A549 treated with CpdA at 1 μM for 4 hours (cell line): ENCODE measurements at places on chromosomes 7 and 10. TPM values are rescaled to one million over a fixed set of nuclear protein-coding genes. Genes with fewer than 3 reads are reported as not detected.

GPR26 gene
- total RNA-seq, result not detected in 5 replicates

ZNF511 gene
- total RNA-seq, result 62.9 to 76.6 TPM (median 66.7 TPM) in 5 replicates

TWIST1 gene
- total RNA-seq, result 1.4 to 4.2 TPM (median 3.6 TPM) in 5 replicates

PRKAG2 gene
- total RNA-seq, result 31.6 to 38.3 TPM (median 35.8 TPM) in 5 replicates

HOXA2 gene
- total RNA-seq, result 0.82 to 1.4 TPM (median 1.0 TPM) in 5 replicates

FUOM gene
- 12.6 to 17.3 TPM (median 13.8 TPM) in 5 replicates for total RNA-seq

C10orf95 gene
- total RNA-seq, result 0.08 to 0.34 TPM (median 0.11 TPM) in 5 replicates

ZNF467 gene
- 1.1 to 1.9 TPM (median 1.3 TPM) in 5 replicates for total RNA-seq

PRLHR gene
- not detected in 5 replicates for total RNA-seq

PTPRZ1 gene
- total RNA-seq, result not detected in 5 replicates

ITGB8 gene
- total RNA-seq, result 0.65 to 1.1 TPM (median 0.83 TPM) in 5 replicates

SVIL gene
- total RNA-seq, result 17.7 to 22.7 TPM (median 19.4 TPM) in 5 replicates

SLC26A3 gene
- total RNA-seq, result not detected in 5 replicates

EPO gene
- total RNA-seq, result 0.03 TPM in 1 of 5 replicates, not detected in the others

PRSS37 gene
- not detected in 5 replicates for total RNA-seq

MYPN gene
- total RNA-seq, result 2.5 to 4.0 TPM (median 2.7 TPM) in 5 replicates

C10orf67 gene
- 0.05 to 0.22 TPM (median 0.10 TPM) in 3 of 5 replicates, not detected in the others for total RNA-seq

BAG3 gene
- 111 to 166 TPM (median 144 TPM) in 5 replicates for total RNA-seq

KEL gene
- total RNA-seq, result 1.1 TPM in 1 of 5 replicates, not detected in the others

CALD1 gene
- 49.0 to 93.5 TPM (median 67.3 TPM) in 5 replicates for total RNA-seq

BTBD16 gene
- 0.40 to 0.86 TPM (median 0.52 TPM) in 5 replicates for total RNA-seq

CYP3A7 gene
- not detected in 5 replicates for total RNA-seq

MKI67 gene
- 58.1 to 90.6 TPM (median 69.0 TPM) in 5 replicates for total RNA-seq

TAS2R3 gene
- not detected in 5 replicates for total RNA-seq

PSTK gene
- 4.7 to 5.4 TPM (median 5.1 TPM) in 5 replicates for total RNA-seq

PPP1R17 gene
- not detected in 5 replicates for total RNA-seq

IGF2BP3 gene
- 17.7 to 29.1 TPM (median 21.1 TPM) in 5 replicates for total RNA-seq

UTF1 gene
- 0.07 to 0.16 TPM (median 0.14 TPM) in 3 of 5 replicates, not detected in the others for total RNA-seq

CRTAC1 gene
- 0.96 to 1.7 TPM (median 1.4 TPM) in 5 replicates for total RNA-seq

TNS3 gene
- 72.5 to 87.3 TPM (median 84.6 TPM) in 5 replicates for total RNA-seq

PLXNA4 gene
- 0.58 to 2.1 TPM (median 1.3 TPM) in 5 replicates for total RNA-seq

TRIM73 gene
- total RNA-seq, result 1.3 to 2.6 TPM (median 1.9 TPM) in 5 replicates

FAM131B gene
- 0.48 to 0.73 TPM (median 0.54 TPM) in 5 replicates for total RNA-seq

GPR85 gene
- total RNA-seq, result not detected in 5 replicates
